ENCODE measurements at places on chromosomes 5 and 9.

- peak; percentile 89 for DNase-seq
Observed at GRCh38 chr9:34171753-34172535, 6.9 kb upstream of the UBAP1 start.

DNA sequence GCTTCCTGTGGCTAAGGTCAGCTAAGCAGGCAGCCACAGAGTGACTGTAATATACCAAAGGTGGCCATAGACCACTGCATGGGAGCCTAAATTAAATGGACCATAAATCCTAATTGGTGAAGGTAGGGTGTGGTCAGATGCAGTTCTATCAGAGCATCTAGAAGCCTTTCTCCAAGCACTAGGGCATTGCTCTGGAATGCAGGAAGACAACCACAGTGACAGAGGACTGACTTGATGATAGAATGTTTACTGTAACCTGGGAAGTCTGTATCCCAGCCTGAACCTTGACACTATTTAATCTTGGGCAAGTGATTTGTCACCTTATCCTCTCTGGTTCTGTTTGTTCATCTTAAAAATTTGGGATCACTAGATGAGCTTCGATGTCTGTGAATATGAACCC, 2.3 kb downstream of the FBXO38 start:
- no peak for DNase-seq

- DNase-seq: peak; percentile 79
Observed at GRCh38 chr5:151164687-151165392, 7.3 kb upstream of the ANXA6 start.

- no peak for DNase-seq
Observed at GRCh38 chr9:79970146-79970425, 398.3 kb downstream of the TLE4 start.

DNA sequence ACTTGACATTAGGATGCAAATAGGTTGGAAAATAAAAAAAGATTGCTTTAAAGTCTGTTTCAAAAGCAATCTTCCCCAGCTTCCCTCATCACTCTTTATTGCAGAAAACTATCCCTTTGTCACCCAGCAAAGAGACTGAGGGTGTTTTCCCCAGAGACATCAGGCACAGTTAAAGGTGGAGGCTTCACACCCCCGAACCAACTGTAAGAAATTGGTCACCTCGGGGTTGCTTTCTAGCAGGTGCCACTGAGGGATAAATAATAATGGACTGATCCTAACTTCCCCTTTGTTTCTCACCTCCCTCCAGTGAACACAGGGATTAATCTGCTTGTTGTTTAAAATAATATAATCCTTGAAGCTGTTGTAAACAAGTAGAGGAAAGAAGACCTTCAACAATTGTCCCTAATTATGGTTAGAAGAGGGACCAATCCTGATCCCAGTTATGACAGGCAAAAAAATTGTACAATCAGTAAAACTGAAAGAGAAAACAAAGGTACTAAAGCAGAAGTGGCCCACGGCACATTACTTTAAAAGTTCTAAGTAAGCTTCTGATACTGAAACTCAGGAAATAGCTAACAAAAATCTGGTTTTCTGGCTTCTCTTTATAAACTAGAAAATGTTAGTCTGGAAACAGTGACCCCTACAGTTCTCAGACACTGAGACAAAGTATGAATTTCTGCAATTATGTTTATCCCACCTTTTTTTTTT, 6.6 kb upstream of the PCSK1 start:
- peak; percentile 13 for DNase-seq

DNA sequence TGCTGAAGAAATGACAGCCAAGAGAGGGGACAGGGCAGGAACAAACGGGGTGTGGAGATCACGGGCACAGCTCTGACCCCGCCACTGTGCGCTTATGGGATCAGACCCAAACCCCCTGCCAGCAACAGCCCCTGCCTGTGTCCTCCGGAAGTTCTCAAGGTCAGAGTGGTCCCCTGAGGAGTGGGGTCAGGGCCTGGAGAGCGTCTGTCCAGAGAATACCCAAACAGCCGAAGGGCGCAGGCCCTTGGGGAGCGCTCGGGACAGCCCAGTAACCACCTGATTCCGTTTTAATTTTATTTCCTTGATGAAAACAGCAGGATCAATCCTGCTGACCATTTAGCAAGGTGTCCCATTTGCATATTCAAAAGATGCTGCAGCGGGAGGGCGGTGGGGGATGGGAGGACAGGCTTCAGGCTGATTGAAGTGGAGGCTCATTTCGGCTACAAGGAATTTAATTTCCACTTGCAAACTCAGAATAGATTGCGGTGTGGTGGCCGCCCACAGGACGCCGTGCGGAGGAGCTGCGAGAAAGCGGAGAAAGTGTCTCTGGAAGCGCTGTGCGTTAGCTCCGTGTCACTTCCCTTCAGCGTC, 32.6 kb upstream of the TMEM250 start:
- no peak for DNase-seq

DNA sequence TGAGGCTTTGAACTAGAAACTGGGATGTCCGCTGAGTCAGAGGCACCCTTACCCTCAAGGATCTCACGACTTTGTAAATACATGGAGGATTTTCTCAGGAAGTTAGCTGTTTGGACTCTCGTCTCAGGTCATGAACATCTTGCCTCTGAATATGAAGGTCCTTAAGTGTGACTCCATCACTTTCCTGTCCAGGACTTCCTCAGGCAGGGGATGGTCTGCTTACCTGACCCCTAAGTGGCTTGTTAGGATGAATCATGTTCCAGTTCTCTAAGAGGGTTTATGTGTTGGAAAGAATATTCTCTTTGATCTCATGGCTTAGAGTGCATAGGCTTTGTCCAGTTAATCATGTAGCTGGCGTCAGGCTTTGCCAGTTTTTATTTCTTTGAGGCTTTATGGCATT, 511.7 kb upstream of the KLF4 start:
- no peak for DNase-seq

All from CD14-positive monocyte (primary cell).